Sciatic nerve (tissue), 2 donors: ENCODE measurements at places on chromosomes 5 and 9.

DNA sequence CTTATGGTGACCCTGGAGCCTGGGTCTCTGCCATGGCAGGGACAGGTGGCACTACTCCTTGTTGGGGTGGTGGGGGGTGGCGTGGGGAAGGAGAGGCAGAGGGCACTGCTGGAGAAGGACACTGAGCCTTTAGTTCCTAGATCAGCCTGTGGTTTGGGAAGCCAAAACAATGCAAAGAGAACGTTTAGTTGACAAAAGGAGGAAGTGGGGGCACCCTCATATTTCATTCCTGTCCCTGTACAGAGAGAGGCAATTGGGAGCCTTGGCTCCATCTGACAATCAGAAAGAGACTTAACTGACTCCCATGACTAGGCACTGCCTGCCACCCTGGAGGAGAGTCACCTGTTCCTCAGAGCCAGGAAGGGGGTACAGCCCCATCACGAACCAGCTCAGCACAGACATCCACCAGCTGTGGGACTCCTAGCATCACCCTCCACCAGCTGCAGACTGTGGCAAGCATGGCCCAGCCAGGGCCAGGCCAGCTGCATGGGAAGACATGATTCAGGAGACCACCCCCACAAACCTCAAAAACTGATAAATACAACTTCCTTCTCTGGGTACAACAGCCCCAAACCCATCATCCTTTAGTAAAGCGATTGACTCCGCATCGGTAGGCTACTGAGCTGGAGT is 257.5 kb downstream of the HSPA4 start:
- DNase-seq = no peak

DNA sequence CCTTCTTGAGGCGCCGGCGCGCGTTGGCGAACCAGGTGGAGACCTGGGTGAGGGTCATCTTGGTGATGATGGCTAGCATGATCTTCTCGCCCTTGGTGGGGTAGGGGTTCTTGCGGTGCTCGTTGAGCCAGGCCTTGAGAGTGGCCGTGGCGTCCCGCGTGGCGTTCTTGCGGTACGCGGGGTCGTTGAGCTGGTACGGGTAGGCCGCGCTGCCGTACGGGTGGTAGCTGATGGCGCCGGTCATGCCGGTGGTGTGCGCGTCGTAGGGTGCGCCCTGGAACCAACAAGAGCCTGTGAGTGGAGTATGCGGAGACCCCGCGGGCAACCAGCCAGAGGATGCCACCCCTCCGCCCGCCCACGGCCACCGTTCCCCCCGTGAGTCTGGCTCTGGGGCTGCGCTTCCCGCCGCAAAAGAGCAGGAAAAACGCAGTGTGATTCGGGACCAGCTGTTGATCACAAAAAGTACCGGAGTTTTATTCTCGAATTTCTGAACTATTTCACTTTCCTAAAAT is 1.9 kb downstream of the IRX2 start:
- no peak for DNase-seq

DNA sequence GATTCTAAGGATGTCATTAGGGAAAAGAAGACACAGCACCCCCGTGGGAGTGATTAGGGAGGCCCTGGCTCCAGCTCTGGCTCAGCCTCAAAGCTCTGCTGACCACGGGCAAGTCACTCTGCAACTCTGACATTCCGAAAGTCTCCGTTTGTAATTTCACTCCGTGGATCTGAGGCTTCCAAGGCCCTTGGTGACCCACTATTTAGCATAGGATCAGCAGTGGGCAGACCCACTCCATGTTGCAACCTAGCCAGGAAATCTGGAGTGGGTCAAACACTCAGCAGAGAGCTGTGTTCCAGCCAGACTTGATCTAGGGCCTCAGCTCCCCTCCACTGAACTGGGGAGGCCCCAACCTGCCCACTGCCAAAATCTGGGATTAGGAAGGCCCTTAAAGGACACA is 11.8 kb downstream of the PHF19 start:
- DNase-seq = no peak

DNA sequence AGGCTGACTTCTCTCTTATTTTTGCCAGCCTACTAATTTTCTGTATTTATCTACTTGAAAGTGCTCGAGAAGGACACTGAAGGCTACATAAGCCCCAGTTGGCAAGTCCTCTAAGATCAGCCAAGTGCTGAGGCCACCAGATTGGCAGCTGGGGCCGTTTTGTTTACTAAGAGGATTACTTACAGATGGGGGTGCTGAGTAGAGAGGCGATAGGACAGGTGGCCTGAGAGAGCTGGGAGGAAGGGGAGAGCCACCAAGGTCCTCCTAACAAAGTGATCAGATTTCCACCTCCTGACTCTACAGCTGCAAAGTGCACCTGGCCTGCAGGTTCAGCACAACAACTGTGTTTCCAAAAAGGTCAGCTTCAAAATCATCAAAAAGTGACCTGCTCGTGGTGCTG is 32.9 kb downstream of the FRMD3 start:
- no peak for DNase-seq

- DNase-seq = no peak
Observed at GRCh38 chr9:131997779-131998178, 81.9 kb downstream of the MED27 start.
